ENCODE measurements at places on chromosomes 3 and 15. TPM values are rescaled to one million over a fixed set of nuclear protein-coding genes. Genes with fewer than 3 reads are reported as not detected.

Gene FAM227B
- total RNA-seq = 3.7 TPM

DNA sequence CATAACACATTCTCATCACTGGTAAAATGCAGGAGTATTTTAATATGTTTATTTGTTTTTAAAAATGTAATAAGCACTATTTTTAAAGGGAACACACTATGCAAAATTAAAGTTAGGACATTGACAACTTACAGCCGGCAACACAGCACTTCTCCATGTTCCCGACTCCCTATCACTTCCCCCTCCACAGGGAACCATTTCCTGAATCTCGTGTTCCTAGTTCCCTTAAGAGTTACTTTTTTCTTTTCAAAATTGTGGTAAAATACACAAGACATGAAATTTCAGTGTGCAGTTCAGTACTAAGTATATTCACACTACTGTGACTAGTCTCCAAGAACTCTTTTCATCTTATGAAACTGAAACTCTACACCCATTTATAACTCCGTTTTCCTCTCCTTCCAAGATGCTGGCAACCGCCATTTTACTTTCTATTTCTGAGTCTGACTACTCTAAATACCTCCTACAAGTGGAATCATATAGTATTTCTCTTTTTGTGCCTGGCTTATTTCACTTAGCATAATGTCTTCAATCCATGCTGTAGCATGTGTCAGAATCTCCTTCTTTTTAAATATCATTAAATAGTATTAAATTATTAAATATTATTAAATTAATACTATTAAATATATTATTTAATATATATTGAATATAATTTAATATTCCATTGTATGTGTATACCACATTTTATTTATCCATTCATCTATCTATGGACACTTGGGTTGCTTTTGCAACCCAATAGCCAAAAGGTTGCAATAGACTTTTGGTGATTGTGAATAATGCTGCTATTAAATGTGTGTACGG is 25.9 kb upstream of the UBE2Q2 start:
- no peak for DNase-seq

DNA sequence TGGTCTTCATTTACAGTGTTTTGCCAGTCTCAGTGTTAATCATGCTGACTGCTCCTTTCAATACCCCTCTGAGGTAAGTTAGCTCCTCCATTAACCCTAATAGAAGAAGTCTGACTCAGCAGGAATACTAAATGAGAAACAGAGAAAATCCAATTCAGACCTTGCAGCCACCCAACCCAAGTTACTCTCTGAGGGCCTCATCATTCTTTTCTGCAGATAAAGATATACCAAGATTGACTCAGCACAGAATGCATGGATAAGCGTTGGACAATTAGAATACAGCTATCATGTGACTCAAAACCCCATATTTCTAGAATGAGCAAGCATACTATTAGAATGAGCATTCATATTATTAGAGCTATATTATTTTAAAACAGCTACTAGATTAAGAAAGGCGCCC is 389.1 kb upstream of the SGO1 start:
- DNase-seq = no peak

DNA sequence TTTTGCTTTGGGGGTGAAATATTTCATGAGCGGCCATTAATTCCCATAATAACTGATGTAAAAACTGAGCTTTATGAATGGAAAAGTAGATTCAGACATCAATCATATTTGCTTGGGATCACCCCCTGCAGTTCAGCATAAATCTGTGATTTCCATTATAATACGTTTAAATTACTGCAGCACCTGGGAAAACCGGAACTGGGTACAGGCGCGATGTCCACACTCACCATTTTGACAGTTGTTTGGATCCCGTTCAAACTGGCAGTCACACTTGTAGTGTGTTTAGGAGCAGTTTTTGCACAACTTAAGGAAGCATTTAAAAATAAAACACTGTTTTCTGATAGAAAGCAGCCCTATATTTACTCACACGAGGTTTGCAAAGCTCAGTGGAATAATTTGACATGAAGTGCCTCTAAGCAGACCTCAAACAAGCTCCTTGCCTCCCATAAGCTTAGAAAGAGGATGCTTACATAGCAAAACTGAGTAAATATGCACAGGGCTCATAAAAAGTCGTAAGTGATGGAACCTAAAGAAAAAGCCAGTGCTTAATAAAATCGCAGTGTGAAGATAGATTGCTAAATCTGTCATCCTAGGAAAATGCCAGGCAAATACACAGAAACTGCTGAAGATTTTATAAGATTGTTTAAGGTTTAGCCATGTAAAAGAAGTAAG is 377.6 kb downstream of the PTPRG start:
- DNase-seq = no peak

Gene PARP15
- total RNA-seq = 48.2 TPM

- no peak for DNase-seq
Measured at GRCh38 chr15:70569714-70570231, 193.6 kb downstream of the UACA start.

All from activated CD4-positive, alpha-beta memory T cell treated with anti-CD3 and anti-CD28 coated beads, Interleukin-2, amount 10 ng/mL, durations not matched to agents 7 days and 5 days (primary cell).